ENCODE measurements at places on chromosomes 13 and 19.

DNA sequence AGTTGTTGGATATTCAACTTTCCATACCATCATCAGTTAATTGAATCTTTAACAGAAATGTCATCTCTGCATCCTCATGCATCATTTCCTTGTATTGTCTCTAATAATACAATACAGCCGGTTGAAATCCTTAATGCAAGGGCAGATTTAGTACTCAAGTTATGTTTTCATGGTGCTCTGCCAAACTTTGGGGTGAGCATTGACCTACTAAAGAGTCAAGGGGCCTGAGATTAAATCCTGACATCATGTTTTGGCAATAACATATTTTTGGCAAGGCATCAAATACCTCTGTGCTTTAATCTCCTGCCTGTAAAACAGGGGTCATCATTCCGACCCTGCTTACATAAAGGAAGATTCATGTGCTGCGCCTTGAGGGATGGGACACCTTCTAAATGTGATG is 42.7 kb upstream of the ABCC4 start:
- DNase-seq = no peak

GRCh38 chr19:42345191-42345812 is 19.9 kb downstream of the MEGF8 start:
- no peak for DNase-seq

GRCh38 chr13:30523211-30523610 is 57.5 kb upstream of the HMGB1 start:
- DNase-seq = no peak

- DNase-seq = no peak
Observed at GRCh38 chr19:10061717-10062310, 24.3 kb upstream of the SHFL start.

- no peak for DNase-seq
Observed at GRCh38 chr13:86020351-86021002, 221.3 kb upstream of the SLITRK6 start.

DNA sequence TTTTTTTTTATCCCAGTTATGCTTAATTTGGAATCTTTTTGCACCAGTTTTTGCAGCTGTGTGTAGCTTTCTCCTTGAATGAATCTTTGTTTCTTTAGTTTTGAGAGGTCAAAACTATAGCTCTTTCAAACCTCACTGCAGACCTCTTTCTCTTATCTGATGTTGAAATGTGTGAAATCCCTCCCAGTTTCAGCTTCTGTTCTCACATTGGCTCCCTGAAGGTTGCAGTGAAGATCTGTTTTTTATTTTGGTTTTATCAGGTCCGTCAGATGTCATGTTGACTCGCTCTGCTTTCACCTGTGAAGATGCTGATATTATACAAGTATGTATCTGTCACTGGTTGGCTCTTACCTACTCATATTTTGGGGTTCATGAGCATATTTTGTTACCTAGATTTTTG is 372.0 kb downstream of the RFC3 start:
- DNase-seq = no peak

- DNase-seq = no peak
Observed at GRCh38 chr19:13996928-13997630, 9.0 kb downstream of the RFX1 start.

DNA sequence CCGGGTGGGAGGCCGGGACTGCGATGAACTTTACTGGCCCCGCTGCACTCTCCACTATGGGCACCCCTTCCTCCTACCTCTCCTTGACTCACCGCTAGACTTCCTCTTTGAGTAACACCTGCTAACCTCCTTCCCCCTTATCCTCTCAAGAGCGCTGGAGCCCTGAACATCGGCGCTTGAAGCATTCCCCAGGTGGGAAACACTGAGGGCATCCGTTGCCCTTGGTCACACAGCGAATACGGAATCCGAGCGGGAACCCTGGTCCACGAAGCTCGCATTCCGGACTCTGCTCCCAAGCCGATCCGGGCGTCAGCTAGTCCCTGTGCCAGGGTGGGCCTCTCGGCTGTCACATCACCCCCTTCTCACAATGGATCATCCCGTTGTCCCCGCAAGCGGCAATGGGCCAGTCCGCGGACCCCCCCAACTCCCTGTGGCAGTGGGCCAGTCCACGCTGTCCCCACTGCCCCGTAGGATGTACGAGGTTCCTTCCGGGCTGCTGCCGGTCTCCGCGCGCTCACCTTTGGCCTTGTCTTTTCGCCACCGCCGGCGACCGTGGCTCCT is 4.2 kb downstream of the LIPE start:
- peak; percentile 47 for DNase-seq
